NCI-H1436 treated with DMSO at 0.1 percent for 48 hours (cell line): ENCODE measurements at places on chromosomes 6 and 20.

GRCh38 chr20:50215101-50215690 lies 24.6 kb downstream of the CEBPB start:
- no peak for DNase-seq

- DNase-seq = no peak
These were observed 7.5 kb upstream of the NUP153 start for GRCh38 chr6:17714177-17714576.

- no peak for DNase-seq
These were observed 1.7 kb upstream of the TMEM74B start for GRCh38 chr20:1186367-1186991.

- DNase-seq = no peak
These were observed 240.5 kb downstream of the FARS2 start for GRCh38 chr6:5501837-5502236.

GRCh38 chr6:12296255-12296573 lies 6.1 kb downstream of the EDN1 start:
- DNase-seq = no peak

GRCh38 chr20:19048995-19049501 lies 163.4 kb upstream of the SLC24A3 start:
- no peak for DNase-seq

DNA sequence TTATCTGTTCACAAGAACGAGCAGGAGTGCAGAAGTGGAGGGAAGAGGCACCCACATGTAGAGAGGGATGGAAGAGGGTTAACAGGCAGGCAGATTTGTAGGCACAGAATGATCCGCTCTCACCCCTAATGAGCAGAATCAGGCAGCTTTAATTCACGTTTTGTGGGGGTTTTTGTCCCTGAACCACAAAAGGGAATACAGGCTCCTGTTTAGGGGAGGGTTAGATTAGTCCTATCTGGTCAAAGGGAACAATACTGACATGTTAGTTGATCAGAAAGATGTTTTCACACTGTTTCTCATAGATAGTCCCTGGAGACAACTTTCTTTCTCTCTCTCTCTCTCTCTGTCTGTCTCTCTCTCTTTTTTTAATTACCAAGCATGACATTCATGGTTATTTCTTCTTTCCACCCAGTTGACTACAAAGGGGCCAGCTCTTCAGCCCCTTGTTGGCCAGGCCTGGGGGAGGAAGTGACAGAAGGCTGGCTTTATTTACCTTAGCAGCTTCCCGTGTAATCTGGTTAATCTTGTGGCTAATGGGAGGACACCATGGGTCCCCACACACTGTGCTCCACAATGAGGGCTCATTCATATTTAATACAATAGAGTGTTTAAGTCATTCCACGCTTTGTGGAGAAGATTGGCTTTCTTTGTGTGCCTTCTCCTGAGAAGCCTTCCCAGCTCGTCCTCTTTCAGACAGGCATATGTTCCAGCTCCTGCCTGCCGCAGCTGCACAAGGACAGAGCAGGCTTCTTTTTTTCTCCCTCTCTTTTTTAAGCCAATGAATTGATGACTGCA lies 958.8 kb downstream of the TFAP2A start:
- no peak for DNase-seq

GRCh38 chr6:79947191-79948186 lies at the start of gene ELOVL4:
Gene ELOVL4, minus strand, starts transcription at chr6:79947553. Its CDS starts 274 bp downstream, at chr6:79947279.
- DNase-seq = peak; percentile 40

GRCh38 chr6:57137350-57137749 lies 34.8 kb upstream of the BAG2 start:
- DNase-seq = no peak

DNA sequence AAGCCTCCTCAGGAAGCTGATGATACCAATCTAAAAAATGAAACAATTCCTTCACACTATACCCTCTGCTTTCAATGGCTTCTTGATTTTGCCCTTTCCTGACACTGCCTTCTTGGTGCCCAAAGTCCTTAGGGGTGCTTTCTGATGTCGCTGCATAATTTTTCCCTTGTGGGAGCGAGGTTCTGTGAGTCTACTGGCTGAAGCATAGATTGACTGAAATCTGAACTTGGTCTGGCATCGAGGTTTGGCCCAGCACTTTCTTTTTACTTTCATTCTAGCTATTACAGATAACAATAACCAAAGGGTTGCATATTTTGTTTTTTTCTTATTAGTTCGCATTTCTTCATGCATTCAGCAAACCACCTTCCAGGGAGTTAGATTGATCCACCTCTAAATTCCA lies 65.8 kb downstream of the E2F3 start:
- no peak for DNase-seq

GRCh38 chr20:13017883-13018535 lies 9.2 kb downstream of the SPTLC3 start:
- no peak for DNase-seq

GRCh38 chr6:31663126-31663960 lies 1.5 kb downstream of the GPANK1 start:
- no peak for DNase-seq

GRCh38 chr20:58198384-58198783 lies 30.1 kb downstream of the ANKRD60 start:
- no peak for DNase-seq

GRCh38 chr6:39892490-39893129 lies 41.7 kb downstream of the MOCS1 start:
- no peak for DNase-seq

DNA sequence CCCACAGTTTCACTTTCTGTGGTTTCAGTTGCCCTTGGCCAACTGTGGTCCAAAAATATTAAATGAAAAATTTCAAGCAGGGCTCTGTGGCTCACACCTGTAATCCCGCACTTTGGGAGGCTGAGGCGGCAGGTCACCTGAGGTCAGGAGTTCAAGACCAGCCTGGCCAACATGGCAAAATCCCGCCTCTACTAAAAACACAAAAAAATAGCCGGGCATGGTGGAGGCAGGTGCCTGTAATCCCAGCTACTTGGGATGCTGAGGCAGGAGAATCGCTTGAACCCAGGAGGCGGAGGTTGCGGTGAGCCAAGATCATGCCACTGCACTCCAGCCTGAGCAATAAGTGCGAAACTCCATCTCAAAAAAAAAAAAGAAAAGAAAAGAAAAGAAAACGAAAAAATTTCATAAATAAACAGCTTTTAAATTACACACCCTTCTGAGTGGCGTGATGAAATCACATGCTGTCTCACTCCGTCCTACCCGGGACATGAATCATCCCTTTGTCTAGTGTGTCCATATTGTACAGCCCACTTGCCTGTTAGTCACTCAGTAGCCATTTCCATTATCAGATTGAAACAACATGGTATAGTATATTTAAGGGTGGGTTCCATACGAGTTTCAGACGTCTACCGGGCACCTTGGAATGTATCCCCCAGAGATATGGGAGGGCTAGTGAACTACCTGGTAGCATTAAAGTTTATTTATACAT lies 11.7 kb downstream of the PTPRK start:
- DNase-seq = no peak

DNA sequence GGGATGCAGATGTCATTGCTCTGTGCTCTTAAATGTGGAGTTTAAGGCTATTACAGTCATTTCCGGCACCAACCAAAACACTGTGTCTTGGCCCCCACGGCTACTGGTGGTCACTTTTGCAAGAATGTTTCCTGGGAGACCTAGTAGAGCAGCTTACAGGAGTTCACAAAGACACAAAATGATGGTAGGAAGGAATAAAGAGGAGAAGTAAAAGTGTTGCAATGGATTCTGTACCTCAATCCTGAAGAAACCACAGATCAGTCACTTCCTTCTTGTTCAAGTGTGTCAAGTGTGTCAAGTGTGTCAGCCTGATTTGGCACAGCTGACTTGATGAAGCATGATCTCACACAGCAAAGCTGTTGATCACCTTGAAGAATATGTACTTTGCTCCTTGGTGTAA lies 344.0 kb downstream of the PLCB1 start:
- DNase-seq = no peak

GRCh38 chr6:149453597-149454345 lies 31.0 kb downstream of the ZC3H12D start:
- no peak for DNase-seq

DNA sequence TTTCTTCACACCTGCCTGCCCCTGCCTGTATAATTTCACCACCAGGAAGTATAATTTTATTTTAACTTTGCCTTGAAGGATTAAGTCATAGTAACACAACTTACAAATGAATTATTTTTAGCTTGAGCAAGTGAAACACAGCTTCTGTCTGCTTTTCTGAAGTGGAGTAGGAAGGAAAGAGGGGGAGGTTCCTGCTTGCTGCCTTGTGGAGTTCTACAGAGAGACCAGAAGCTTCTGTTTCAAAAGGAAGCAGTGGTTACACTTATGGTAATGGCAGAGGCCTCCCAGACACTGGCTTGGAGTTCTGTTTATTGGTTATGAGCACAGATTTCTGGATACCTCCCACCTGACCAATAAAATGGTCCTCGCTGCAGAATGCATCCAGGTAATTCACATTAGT lies 159.6 kb downstream of the TMEM200A start:
- DNase-seq = no peak

DNA sequence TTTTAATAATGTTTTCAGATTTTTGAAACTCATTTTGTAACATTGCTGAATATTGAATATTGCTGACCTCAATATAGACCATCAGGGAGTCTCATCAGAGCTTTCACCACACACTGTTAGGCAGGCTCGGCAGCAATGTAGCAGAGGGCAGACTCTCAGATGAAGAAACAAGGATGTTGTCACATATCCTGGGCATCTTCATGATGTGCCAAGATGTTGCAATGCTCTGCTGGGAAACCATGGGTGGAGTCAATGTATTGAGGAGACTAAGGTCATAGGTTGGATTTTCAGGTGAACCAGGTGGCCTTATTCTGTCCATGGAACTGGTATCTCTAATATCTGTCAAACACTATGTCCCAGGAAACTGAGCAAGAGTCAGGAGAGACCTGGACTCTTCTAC lies 27.3 kb downstream of the NR2E1 start:
- DNase-seq = no peak

GRCh38 chr6:57305107-57305506 lies 12.3 kb upstream of the PRIM2 start:
- no peak for DNase-seq

- DNase-seq = no peak
These were observed 19.9 kb upstream of the PREX1 start for GRCh38 chr20:48847498-48848205.

DNA sequence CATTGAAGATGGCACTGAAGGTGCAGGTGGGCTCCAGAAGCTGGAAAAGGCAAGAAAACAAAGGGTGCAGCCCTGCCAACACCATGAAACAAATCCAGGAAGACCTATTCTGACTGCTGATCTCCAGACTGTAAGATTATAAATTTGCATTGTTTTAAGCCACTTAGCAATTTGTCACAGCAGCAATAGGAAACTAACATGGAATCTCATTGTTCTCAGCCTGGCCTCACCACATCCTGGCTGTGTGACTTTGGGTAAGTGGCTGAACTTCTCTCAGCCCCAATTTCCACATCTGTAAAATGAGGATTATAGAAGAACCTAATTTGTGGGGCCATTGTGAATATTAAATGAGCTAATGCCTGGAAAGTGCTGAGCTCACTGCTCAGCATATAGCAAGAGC lies 160.4 kb upstream of the MAFB start:
- no peak for DNase-seq

- DNase-seq = peak; percentile 68
These were observed 64.3 kb downstream of the CDH22 start for GRCh38 chr20:46243707-46244628.

DNA sequence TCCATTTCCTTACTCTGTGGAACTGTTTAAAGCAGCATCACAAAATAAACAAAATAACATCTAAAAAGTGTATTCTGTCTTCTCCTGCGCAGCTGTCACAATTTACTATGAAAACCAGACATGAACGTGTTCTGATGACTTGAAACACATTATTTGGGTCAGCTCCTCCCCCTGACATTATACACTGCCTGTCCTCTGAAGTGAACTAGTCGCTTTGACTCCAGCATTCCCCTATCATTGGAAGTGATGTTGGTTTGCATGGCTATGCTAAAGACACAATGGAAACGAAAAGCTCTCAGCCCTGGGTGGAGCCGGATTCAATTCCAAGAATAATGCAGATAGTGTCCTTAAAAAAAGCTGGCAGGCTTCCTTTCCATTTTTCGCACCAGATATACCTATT lies 125.9 kb downstream of the FYN start:
- no peak for DNase-seq

DNA sequence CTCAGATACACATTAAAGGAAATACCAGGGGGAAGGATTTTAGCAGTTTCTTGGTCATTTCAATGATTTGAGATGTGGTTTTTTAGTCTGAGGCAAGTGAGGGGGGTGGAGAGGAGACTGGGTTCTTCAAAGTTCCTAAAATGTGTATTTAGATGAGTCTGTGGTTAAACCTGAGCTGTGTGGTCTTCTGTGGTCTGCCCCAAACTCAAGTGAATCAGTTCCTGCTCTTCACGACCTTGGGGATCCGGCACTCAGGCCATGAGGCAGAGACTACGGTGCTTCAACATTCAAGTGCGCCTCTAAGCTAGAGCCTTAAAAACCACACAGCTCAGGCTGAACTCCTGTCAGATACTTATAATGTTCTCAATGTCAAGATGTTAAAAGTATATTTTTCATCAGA lies 406.7 kb downstream of the LMBRD1 start:
- no peak for DNase-seq

DNA sequence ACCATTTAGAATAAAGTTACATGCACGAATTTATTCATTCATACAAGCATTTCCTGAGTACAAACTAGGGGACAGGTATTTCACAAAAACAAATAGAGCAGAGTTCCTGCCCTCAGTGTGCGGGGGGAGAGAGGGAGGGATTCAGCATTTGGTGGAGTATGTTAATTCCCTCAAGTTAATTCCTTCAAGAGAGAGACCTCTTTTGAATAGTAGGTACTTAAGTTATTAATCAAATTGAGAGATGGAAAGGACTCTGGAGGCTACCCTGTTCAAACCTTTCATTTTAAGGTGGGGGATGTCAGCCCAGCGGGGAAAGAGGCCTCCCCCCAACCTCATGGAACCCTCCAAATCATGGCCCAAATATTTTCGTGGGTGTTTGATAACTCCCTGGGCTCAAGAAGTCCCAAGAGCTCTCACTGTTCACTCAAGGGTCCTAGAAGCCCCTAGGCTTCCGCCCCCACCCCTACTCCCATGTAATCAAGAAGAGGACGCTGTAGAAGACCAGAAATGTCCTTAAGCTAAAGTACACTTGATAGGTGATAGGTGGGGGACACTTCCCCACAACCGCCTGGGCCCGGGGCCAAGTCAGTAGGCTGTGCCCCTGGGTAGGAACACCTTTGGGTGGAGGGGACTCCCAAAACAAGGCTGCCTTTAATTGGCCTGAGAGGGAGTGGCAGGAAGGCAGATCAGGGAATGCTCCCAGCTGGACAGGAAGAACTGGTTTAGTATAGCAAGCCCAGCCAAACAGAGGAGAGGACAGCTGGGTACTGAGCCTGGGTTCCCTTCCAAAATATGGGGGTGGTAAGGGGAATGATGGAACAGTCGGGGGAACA lies 2.9 kb downstream of the SDC4 start:
- DNase-seq = no peak

GRCh38 chr20:1815502-1816085 lies 79.6 kb upstream of the SIRPA start:
- no peak for DNase-seq

GRCh38 chr6:144008120-144008811 lies at the start of gene PLAGL1:
Gene PLAGL1, minus strand, starts transcription at chr6:144008259. Its CDS starts 60,123 bp downstream, at chr6:143948136.
- DNase-seq = no peak

- DNase-seq = no peak
These were observed 27.9 kb downstream of the MOCS1 start for GRCh38 chr6:39906318-39906761.
